ENCODE measurements at places on chromosomes 4 and X.

GRCh38 chr4:170651786-170652185 is 562.0 kb upstream of the AADAT start:
- no peak for DNase-seq

DNA sequence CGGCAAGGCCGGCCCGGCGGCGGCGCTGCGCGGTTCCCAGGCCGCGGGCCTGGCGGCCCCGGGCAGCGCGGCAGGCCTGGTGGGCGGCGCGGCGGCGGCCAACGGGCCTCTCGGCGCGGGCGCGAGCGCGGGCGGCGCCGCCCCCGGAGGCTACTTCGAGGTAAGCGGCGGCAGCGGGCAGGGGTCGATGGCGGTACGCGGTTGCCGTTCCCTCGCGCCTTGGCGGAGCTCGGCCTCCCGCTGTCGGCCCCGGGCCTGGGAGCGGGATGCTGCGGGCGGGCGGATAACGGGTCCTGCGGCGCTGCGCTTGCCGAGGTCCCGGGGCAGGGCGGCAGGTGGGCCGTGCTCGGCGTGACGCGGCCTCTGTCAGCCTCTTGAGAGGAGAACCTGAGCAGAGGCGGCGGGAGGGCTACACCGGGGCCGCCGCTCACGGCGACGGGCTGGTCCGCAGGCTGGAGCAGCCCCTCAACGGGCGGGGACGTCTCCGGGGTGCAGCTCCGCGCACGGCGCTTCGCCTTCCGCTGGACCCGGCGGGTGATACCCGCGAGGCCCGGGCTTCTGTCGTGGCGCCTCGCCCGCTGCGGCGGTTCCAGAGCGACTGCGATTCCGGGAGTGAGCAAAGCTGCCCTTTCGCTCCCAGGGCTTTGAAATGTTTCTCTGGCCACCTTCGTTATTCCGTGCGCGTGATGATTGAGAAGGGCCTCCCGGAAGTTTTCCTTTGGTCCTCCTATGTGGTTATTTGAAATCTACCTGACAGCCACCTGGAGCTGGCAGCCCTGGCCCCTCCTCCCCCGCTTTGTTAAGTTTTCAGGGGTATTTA is 774 bp downstream of the FAM193A start:
- peak; percentile 53 for DNase-seq

- no peak for DNase-seq
Observed at GRCh38 chr4:184889666-184890335, 64.0 kb upstream of the ACSL1 start.

DNA sequence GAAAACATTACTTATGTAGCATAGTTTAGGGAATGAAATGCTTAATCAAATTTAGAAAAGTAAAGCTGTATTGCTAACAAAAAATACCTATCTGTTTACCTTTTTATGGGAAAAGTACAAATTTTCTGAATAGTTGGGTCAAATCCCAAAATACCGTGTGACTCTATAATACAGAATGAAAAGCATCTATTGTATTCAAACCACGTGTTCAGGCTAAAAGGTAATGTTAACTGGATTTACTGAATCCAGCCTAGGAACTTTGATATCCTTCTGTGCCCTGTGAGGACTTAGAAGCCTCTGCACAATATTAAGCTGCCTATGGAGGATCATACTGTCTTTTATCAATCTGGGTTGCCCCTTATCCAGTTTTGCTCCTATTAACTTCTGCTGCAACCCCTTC is 36.3 kb upstream of the AGA start:
- no peak for DNase-seq

DNA sequence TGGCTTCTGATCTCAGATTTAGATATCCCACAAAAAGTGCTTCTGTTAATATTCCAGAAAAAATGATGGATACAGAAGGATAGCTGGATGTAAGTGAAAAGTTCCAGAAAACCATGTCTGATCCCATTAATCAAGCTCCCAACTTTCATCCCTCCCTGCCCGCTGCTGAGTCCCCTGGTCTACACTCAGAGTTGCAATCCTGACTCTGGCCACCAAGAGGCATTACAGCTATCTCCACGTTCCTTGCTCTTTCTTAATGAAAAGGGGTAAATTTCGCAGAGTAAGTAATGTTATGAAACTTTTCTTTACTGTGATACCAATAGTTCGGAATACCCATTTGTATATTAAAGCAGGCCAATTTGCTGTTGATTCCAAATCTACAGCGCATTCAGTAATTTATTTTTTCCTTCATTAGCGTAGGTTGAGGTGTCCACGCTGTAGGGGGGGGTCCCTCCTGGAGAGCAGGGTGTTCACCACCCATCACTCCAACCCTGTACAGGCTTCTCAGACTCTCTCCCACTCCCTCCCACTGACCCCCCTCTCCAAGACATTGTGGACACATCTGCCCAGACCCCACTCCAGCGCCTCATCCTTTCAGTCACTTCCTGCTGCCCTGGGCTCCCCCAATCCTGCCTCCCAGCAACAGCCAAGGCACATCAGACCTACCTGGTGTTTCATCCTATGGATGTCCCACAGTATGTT is 55.1 kb downstream of the RAB40A start:
- DNase-seq, result no peak

DNA sequence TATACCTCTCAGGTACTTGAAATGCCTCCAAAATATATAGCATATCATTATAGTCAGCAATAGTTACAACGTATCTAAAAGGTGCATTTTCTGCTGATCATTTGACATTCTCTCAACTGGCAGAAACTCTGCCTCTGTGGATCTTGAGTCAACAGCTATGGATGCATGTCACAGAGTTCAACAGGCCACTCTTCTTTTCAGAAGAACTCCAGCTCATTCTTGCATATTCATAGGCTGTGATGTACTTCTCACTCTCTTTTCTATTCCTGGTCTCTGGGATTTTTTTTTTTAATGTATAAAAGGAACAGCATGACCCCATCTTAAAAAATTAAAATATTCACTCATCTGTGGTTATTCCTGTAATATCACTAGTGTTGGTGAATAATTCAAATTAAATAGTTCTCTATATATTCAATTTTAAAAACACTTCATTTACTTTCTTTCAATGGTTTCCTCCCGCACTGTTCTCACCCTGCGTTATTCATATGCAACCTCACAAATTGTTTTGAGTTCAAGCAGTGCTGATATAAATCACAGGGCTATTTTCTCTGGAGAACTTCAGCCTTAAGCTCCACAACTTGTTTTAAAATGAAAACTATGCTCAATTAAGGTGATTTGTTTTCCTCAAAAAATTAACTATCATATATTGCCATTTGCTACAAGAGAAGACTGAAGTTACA is 1111.2 kb upstream of the ADGRL3 start:
- no peak for DNase-seq

DNA sequence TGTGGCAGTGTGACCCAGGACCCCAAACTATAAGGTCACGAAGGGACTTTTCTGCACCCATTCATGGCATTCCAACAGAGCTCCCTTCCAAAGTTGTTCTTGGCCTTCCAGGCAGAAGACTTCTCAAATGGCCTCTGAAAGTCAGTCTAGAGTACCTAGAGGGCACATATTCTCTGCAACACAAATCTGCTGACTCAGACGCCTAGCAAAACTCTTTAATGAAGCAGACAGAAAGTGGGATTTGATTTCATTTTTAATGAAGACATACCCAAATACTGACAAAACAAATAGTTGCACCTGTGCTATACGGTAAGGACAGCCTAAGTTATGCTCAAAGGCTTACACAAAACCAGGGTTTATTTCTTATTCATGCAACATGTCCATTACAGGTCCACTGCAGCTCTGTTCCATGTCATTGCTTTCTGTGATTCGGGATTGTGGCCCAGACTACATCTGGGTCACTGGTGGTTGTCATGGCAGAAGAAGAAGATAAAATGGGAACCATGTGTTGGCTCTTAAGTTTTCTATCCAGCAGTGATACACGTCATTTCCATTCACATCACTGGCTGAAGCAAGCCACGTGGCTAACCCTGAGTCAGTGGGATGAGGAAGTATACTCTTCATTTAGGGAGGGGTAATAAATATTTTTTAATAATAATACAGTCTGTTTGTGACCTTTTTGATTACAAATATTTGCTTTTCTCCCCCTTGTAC is 57.7 kb downstream of the NAT8L start:
- no peak for DNase-seq

DNA sequence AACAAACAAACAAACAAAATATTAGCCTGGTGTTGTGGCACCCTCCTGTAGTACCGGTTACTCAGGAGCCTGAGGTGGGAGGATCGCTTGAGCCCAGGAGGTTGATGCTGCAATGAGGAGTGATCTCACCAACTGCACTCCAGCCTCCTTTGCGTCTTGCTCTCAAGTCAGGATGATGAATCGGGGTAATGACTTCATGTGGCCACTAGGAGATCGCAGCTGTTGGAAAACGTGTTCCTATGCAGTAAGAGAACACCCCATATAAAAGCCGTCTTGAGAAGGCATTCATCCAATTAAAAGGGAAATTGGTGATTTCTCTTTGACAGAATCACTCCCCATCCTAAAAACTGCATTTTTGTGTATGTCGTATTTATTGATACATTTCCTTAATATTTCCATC is 6.9 kb downstream of the CCNB3 start:
- no peak for DNase-seq

- no peak for DNase-seq
Observed at GRCh38 chr4:79996851-79997250, 76.2 kb downstream of the ANTXR2 start.

DNA sequence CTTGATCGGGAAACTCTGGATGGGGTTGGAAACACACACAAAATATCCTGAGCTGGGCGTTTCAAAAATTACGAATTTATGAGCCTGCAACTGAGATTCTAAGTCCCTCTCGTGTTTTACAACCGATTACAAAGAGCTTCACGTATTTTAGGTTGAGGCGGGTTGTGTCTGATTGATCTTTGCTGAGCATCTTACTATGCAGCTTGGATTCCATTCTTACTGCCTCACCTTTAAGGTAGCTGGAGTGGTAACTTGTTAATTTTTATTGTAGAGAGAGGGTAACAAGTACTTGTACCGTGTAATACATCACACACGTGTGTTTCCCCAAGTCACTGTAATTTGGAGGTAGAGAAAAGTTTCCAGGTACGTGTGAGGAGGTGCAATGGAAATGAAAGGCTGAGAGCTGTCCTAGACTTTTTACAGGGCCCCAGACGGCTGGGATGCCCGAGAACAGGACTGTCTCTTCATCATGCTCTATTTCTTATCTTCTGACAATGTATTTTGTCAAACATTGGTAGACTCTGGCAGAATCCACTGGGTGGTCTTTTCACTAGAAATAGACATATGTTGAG is 97.8 kb upstream of the TENM3 start:
- DNase-seq, result no peak

GRCh38 chrX:13168269-13168668 is 123.8 kb upstream of the FAM9C start:
- no peak for DNase-seq

DNA sequence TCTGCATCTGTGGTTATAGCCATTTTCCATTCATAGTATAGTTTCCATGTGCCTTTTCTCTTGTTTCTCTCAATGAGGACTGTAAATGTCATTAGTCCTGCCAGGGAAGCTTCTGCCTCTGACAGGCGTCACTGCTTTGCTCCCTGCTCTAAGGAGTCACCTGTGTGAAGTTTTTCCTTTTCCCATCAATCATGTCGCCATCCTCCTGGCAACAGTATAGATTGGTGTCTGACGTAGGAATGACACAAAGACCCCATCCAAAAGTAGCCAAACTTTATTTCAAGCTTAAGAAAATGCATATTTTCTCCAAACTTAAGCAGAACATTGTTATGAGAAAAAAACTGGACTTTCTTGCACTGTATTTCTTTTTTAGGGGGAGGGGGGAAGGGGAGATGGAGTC is 23.1 kb upstream of the MECP2 start:
- no peak for DNase-seq

- DNase-seq, result no peak
Observed at GRCh38 chr4:10706236-10706635, 21.7 kb upstream of the CLNK start.

All from stimulated activated CD8-positive, alpha-beta memory T cell treated with anti-CD3 and anti-CD28 coated beads, Interleukin-12 subunit alpha, Interleukin-12 subunit beta, amount 100 ng/mL, for 4 hours (primary cell).